ENCODE measurements at places on chromosomes 12 and 14.

DNA sequence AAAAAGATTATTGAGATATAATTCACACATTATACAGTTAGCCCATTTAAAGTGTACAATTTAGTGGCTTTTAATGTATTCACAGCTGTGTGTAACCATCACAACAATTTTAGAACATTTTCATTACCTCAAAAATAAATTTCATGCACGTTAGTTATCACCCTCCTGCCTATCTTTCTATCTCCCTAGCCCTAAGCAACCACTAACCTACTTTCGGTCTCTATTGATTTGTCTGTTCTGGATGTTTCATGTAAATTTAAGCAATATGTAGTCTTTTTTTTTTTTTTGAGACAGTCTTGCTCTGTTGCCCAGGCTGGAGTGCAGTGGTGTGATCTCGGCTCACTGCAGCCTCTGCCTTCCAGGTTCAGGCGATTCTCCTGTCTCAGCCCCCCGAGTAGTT is 439.4 kb downstream of the PCNX1 start:
- no peak for DNase-seq

GRCh38 chr12:92147491-92147890 is 1.8 kb upstream of the BTG1 start:
- no peak for DNase-seq

DNA sequence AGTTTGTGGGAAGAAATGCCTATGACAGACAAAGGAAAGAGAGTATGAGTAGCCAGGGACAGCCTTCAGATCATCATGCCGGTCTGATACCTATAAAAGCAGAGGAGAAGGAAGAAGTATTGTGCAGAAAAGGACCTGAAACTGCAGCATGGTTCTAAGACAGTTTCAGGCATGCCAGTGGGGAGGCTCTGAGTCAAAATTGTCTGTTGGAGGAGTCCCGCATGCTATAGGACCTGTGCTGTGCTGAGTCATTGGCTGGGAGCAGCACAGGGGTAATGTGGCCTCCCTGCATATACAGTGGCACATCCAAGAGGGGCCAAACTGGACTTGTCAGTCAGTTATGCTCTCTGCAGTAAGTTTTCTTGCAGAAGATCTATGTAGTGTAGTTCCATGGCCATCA is 40.7 kb downstream of the NEUROD4 start:
- no peak for DNase-seq

DNA sequence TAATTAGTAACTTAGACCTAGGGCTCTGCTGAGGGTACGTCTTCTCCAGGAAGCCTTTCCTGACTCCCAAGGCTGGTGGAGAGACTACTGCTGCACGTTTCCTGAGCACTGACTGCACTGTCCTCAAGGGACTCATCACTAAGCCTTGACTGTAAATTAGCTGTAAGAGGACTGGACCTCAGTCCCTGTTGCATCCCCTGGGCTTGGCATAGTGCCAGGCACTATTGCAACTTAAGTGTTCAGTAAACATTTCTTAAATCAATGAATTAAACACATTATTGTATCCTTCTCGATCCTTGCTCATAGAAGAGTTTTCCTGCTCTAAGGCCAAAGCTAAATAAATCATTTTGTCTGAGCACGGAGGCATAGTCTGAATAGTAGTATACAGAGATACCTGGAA is 31.9 kb upstream of the IFNG-AS1 start:
- no peak for DNase-seq

- DNase-seq: no peak
These were observed 18.3 kb upstream of the SLC35F4 start for GRCh38 chr14:57884175-57884574.

- DNase-seq: no peak
These were observed 12.2 kb upstream of the GPR68 start for GRCh38 chr14:91256661-91257060.

DNA sequence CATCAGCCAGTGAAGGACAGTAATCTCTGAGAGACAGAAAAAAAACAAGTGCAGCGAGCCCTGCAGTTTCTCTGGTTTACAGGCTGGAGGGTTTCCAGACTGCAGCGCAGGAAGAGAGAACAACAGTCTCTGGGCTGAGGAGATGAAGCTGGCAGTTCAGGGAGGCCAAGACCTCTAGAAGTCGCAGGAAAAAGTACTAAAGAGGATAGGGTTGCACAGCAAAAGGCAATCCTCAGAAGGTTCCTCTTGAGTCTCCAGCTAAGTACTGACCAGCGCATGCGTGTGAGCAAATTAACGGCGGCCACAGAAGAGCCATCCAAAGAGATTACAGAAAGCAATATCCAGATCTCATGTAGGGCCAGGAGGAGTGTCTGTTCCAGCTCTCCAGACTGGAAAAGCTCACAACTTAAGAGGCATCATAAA is 12.2 kb upstream of the CCDC60 start:
- DNase-seq: no peak

DNA sequence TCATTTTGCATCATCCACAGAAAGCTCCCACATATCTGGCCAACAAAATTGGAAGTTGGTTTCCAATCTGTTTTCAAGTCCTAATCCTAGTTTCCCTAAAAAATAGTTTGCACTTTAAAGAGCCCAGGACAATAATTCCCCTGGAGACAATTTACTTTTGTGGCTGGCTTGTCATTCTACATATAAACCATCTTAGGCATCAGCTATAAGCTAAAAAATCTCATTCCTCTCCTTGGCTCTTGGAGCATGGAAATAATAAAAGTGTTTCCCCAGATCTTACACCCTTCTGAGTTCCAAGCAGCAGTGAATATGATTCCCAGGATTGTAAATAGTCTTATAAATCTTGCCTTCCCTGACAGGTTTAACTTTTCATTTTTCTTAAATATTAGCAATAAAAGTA is 89.1 kb upstream of the NUDT4 start:
- DNase-seq: no peak

DNA sequence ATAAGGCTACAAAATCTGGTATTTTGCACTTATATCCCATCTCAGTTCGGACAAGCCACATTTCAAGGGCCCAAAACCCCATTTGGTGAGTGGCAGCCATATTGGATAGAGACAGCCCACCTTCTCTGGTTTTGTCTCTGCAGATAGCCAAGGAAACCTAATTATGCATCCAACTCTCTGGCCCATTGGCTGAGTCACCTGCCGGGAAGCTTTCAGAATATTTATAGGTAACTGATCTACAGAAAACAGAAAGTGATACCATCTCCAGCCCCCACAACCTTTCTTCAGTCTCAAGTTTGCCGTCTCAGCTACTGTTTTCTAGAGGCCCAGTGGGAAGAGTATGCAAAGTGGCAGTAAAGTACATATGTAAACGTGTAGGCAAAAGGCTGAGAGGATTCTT is 33.7 kb upstream of the PPP1CC start:
- no peak for DNase-seq

- DNase-seq: no peak
These were observed 80.8 kb downstream of the BHLHE41 start for GRCh38 chr12:26044007-26044394.

GRCh38 chr12:121560392-121561008 is 20.3 kb downstream of the KDM2B start:
- no peak for DNase-seq

- no peak for DNase-seq
These were observed 28.1 kb upstream of the GPATCH2L start for GRCh38 chr14:76123426-76124225.

- DNase-seq: no peak
These were observed 4.1 kb downstream of the CYP46A1 start for GRCh38 chr14:99688210-99688581.

DNA sequence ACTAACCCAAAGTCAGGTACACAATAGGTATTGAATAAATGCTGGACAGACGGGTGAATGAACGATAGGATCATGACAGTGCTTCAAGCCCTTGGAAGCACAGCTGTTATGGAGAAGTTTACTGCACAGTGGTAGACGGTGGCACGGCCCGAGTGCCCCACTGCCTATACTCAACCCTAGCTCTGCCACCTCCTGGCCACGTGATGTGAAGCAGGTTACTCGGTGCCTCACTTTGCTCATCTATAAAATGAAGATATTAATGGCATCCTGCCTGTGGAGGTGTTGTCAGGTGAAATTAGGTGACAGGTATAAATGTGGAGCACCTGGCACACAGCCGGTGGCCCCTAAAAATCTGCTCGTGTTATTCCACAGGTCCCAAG is 5.8 kb downstream of the ASB2 start:
- peak; percentile 13 for DNase-seq

GRCh38 chr14:73176685-73177084 is 40.4 kb downstream of the PSEN1 start:
- no peak for DNase-seq

GRCh38 chr14:93970965-93971634 is 5.3 kb downstream of the ASB2 start:
- DNase-seq: peak; percentile 23

- no peak for DNase-seq
These were observed 16.6 kb upstream of the TBX3 start for GRCh38 chr12:114700392-114701103.

- no peak for DNase-seq
These were observed 212.3 kb upstream of the GARIN6 start for GRCh38 chr12:99435095-99435791.

GRCh38 chr12:96219700-96220206 is 25.6 kb downstream of the ELK3 start:
- peak; percentile 56 for DNase-seq

All from NCI-H526 treated with DMSO at 0.1 percent for 48 hours (cell line).